HT-29 (cell line): ENCODE measurements at places on chromosomes 1 and 21.

GRCh38 chr1:107991371-107992066 is 26.5 kb upstream of the VAV3 start:
- DNase-seq = no peak

DNA sequence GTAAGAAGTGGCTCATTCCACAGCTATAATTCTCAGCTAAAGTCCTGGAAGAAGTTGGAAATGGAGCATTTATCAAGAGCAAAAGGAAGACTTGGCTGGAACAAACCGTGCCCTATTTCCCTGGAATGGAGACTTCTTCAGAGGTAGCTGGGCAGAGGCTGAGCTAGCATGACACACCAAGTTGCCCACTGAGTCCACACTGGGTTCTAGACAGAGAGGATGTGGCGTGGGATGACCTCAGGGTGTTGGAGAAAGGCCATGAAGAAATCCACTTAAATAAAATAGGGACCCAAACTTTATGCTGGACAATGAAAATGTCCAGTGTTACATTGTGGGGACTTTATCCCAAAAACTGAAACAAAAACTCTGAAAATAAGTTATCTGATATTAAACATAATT is 116.2 kb downstream of the KCNJ6 start:
- no peak for DNase-seq

- DNase-seq = no peak
Measured at GRCh38 chr1:198185146-198185545, 28.3 kb downstream of the NEK7 start.

- DNase-seq = peak; percentile 59
Measured at GRCh38 chr1:51234721-51235425, 1.2 kb upstream of the RNF11 start.

- peak; percentile 60 for DNase-seq
Measured at GRCh38 chr1:154760469-154760933, 109.6 kb downstream of the KCNN3 start.

GRCh38 chr1:54542962-54543539 is 5.0 kb upstream of the ACOT11 start:
- no peak for DNase-seq

DNA sequence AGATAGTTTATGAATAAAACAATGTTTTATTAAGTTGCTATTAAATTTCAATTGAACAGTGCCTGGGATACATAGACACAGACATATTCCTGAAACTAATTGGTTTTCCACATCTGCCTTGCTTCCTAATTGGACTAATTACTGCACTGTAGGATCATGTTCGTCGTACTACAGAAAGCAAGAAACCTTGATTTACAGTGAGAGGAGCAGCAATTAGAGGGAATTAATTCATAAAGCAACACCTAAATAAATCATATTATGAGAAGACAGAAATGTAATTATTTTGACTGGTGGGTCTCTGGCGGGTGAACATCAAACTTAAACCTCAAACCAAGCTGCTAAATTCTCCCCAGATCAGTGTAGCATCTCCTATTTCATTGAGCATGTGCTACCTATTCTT is 124.6 kb upstream of the CAMK1G start:
- no peak for DNase-seq
